ENCODE measurements at places on chromosomes 16 and 17. TPM values are rescaled to one million over a fixed set of nuclear protein-coding genes. Genes with fewer than 3 reads are reported as not detected.

Gene TADA2A
- 22.4 TPM for total RNA-seq

Gene KRTAP9-8
- not detected for total RNA-seq

Gene TNFRSF17
- total RNA-seq: not detected

Gene KRT36
- total RNA-seq: not detected

Gene C17orf113
- 0.34 TPM for total RNA-seq

Gene CD300LB
- total RNA-seq: not detected

All from melanocyte of skin (primary cell).